ENCODE measurements at places on chromosomes 5 and 9. TPM values are rescaled to one million over a fixed set of nuclear protein-coding genes. Genes with fewer than 3 reads are reported as not detected.

The CCDC112 gene
- 14.0 TPM for total RNA-seq

The PCDHB14 gene
- total RNA-seq = 5.6 TPM

The SAXO1 gene
- total RNA-seq = not detected

The PANK3 gene
- 37.5 TPM for total RNA-seq

The ANKRD18A gene
- 0.16 TPM for total RNA-seq

DNA sequence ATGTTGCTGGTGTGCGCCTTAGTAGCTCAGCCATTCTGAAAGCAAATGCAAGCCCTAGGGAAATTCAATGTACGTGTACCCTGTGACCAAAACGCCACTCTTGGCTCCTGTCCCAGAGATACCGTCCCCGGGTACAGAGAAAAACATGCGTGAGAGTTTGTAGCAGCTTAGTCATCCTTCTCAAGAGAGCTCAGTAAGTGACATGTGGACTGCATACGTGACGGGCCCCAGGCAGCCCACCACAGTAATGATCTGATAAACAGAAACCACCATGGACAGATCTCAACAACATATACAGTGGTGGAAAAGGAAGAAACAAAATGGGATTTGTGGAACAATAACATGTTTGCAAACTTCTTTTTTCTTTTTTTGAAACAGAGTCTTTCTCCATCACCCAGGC is 45.1 kb downstream of the S1PR3 start:
- no peak overlapping the region for H3K4me3 ChIP-seq
- no peaks in the 10 kb centered on the region for H3K4me1 ChIP-seq
- H3K27ac ChIP-seq = no peak overlapping the region

- H3K4me1 ChIP-seq = no peaks in the 10 kb centered on the region
- ATAC-seq = no peak
- no peaks in the 10 kb centered on the region for H3K27me3 ChIP-seq
- H3K4me3 ChIP-seq = no peak overlapping the region
- H3K27ac ChIP-seq = no peak overlapping the region
- no peaks in the 10 kb centered on the region for H3K36me3 ChIP-seq
Observed at GRCh38 chr5:15020736-15021135, 149.2 kb upstream of the ANKH start.

GRCh38 chr9:107688728-107689127 is 199.2 kb upstream of the KLF4 start:
- no peak overlapping the region for H3K4me3 ChIP-seq
- ATAC-seq = no peak
- no peak overlapping the region for H3K27ac ChIP-seq
- no peaks in the 10 kb centered on the region for H3K27me3 ChIP-seq
- no peaks in the 10 kb centered on the region for H3K36me3 ChIP-seq

- ATAC-seq = no peak
- H3K27ac ChIP-seq = no peak overlapping the region
- no peaks in the 10 kb centered on the region for H3K27me3 ChIP-seq
- no peaks in the 10 kb centered on the region for H3K4me1 ChIP-seq
- no peaks in the 10 kb centered on the region for H3K36me3 ChIP-seq
Observed at GRCh38 chr5:38790891-38791290, 54.9 kb upstream of the OSMR start.

DNA sequence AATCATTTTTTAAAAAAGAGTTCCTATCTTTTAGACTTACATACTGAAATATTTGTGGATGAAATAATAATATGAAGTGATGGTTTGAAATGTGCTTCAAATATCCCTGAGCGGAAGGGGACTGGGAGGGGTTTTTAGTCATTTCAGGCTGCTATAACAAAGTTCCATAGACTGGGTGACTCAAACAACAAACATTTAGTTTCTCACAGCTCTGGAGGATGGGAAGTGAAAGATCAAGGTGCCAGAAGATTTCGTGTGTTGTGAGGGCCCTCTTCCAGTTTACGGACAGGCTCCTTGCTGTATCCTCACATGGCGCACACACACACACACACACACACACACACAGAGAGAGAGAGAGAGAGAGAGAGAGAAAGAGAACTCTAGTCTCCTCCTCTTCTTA is 27.1 kb upstream of the TEX10 start:
- H3K27me3 ChIP-seq = no peaks in the 10 kb centered on the region
- no peak overlapping the region for H3K4me3 ChIP-seq
- H3K36me3 ChIP-seq = no peaks in the 10 kb centered on the region
- no peak overlapping the region for H3K27ac ChIP-seq
- no peak for ATAC-seq

GRCh38 chr9:12183321-12183720 is 509.9 kb upstream of the TYRP1 start:
- H3K4me3 ChIP-seq = no peak overlapping the region
- no peak for ATAC-seq
- no peak overlapping the region for H3K27ac ChIP-seq
- no peaks in the 10 kb centered on the region for H3K4me1 ChIP-seq

- no peak overlapping the region for H3K27ac ChIP-seq
- no peaks in the 10 kb centered on the region for H3K4me1 ChIP-seq
- no peak overlapping the region for H3K4me3 ChIP-seq
- ATAC-seq = no peak
- no peaks in the 10 kb centered on the region for H3K36me3 ChIP-seq
Observed at GRCh38 chr5:350355-350754, 28.8 kb downstream of the AHRR start.

DNA sequence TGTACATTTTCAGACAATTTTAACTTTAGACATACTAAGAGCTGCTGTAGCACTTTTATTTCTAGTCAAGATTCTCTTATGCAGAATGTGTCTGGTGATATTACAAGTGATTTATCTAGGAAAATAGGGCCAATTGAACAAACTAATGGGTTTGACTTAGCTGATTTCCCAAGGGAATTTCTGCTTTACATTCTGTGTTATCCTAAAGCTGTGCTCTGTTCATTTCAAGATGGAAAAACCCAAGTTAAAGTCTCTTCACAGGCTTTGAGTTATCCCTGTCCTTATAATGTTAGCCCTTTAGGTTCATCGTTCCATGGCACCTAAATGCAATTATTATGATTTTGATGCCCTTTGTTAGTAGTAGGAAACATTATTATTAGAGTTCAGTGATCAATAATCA is 704.9 kb upstream of the CDH18 start:
- H3K4me1 ChIP-seq = no peaks in the 10 kb centered on the region
- H3K36me3 ChIP-seq = no peaks in the 10 kb centered on the region
- no peak overlapping the region for H3K27ac ChIP-seq
- no peak for ATAC-seq
- no peaks in the 10 kb centered on the region for H3K27me3 ChIP-seq

GRCh38 chr5:102866237-102866600 is 111.1 kb downstream of the PAM start:
- H3K36me3 ChIP-seq = no peaks in the 10 kb centered on the region
- no peaks in the 10 kb centered on the region for H3K27me3 ChIP-seq
- peak overlapping the region; percentile 64 for H3K4me3 ChIP-seq
- H3K27ac ChIP-seq = peak overlapping the region; percentile 93
- peak; percentile 3 for ATAC-seq

DNA sequence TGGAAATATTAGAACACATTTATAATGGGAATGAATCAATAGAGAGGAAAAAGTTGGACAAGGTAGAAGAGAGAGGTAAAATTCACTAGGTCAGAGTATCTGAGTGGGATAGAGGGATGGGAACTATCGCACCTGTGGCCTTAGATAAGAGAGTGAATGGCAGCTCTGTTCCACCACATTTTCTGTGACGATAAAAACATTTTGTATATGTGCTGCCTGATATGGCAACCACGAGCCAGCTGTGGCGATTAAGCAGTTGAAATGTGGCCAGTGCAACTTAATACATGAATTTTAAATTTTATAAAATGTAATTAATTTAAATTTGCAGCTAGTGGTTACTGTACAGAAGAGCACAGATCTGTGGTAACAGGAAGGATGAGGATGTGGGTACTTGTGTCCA is 46.7 kb downstream of the ZNF354A start:
- no peaks in the 10 kb centered on the region for H3K36me3 ChIP-seq
- no peak overlapping the region for H3K27ac ChIP-seq
- no peaks in the 10 kb centered on the region for H3K4me1 ChIP-seq
- ATAC-seq = no peak
- H3K4me3 ChIP-seq = no peak overlapping the region

DNA sequence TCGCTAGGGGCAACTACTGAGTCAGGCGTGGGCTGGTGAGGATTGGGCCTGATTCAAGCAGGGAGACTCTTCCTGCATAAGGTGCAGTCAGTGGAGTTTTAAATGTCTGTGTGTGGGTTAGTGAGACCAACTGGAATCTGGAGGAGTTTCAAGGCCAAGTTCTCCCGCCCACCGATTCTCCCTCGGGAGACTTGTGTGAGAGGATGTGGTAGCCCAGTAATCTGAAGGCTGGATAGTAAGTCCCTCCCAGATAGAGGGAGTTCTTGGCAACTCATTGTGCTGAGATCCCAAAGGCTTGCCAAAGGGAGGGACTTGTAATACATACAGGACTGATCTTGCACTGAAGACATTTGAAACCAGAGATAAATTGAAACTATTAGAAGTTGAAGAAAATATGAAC is 51.8 kb downstream of the WDR36 start:
- no peak for ATAC-seq
- H3K4me3 ChIP-seq = no peak overlapping the region
- H3K27me3 ChIP-seq = no peaks in the 10 kb centered on the region

DNA sequence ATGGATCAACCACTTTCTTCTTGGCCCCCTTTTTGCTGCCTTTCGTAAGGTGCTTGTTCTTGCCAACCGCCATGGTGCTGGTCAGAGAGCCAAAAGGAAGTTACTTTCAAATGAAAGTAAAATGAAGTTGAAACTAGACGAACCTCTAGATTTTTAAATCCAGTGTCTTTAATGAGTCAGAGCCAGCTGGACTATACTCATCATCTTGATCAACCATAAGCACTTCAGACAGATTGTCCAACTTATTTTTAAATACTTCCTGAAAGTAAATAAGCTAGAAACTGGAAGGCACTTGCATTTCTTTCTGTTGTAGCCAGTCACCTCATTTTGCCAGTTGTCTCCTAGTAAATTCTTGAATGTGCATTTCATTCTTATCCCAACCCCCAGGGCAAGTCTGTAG is 48.9 kb downstream of the JMY start:
- no peak overlapping the region for H3K27ac ChIP-seq
- ATAC-seq = no peak
- H3K4me1 ChIP-seq = no peaks in the 10 kb centered on the region
- no peaks in the 10 kb centered on the region for H3K27me3 ChIP-seq
- H3K36me3 ChIP-seq = peaks cover 29% of the 10 kb centered on the region

DNA sequence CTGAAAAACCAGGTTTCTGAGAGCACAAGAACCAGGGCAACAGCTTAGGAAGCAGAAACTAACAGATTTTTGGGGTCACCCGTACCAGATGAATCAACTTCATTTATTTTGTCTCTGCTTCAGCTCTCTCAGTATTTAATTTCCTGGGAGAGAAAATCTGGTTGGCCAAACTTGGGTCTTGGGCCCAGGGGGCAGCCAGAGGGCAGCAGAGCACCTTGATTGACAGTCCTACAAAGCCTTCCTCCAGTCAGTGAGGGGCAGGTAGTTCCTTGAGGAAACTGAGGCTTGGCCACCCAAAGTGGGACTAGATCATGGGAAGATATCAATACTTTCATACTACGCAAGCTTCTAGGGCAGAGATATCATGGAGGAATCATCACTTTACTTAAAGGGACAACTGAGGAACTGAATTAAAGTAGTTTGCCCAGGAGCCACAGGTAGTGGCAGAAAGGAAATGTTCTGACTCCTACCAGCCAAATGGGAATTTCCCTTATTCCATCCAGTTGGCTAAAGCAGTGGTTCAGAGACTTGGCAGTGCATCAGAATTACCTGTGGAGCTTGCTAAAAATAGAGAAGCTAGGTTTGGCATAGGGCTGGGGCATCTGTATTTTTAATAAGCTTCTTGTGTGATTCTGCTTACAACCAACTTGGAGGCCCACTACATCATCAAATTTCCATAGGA is 21.5 kb upstream of the ARHGAP26 start:
- H3K27me3 ChIP-seq = no peaks in the 10 kb centered on the region
- H3K36me3 ChIP-seq = no peaks in the 10 kb centered on the region
- peaks cover 49% of the 10 kb centered on the region for H3K4me1 ChIP-seq
- no peak overlapping the region for H3K27ac ChIP-seq
- H3K4me3 ChIP-seq = no peak overlapping the region

DNA sequence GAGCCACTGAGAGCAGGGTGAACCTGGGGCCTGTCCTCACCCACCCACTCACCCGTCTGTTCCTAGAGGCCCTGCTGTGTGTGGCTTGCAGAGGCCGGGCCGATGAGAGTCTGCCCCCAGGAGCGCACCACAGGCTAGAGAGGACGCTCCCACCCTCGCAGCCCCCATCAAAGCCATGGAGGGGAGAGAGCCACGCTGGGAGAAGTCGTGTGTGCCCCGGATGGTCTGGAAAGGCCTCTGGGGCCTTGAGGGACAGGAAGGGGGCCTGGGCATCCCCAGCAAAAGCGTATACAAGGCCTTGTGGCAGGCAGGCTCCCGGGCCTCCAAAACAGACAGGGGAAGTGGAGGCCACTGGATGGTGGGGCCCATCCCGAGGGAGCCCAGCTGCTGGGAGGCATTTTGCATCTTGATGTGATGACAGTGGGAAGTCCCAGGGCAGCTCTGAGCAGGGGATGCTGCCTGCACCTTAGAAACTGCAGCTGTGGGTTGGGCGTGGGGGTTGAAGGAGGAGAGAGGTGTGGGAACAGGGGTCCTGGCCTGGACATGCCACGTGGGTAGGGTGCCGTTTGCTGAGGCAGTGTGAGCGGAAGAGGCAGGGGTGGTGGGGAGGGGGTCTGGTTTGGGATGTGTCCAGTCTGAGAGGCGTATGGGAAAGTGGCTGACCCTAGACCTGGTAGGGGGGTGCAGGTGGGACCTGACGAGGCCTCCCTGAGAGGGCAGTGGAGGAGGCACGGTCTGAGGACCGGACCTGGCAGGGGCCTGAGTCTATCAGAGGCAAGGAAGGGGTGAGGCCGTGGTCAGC is 43.0 kb upstream of the NOTCH1 start:
- peaks cover 7% of the 10 kb centered on the region for H3K27me3 ChIP-seq
- H3K36me3 ChIP-seq = no peaks in the 10 kb centered on the region
- no peak for ATAC-seq
- H3K27ac ChIP-seq = peak overlapping the region; percentile 37
- H3K4me3 ChIP-seq = no peak overlapping the region

GRCh38 chr9:126222363-126222834 is 104.2 kb upstream of the MVB12B start:
- H3K4me3 ChIP-seq = no peak overlapping the region
- peaks cover 62% of the 10 kb centered on the region for H3K27me3 ChIP-seq
- no peaks in the 10 kb centered on the region for H3K4me1 ChIP-seq
- no peak overlapping the region for H3K27ac ChIP-seq
- H3K36me3 ChIP-seq = no peaks in the 10 kb centered on the region
- ATAC-seq = no peak

GRCh38 chr5:126961128-126961527 is 69.2 kb downstream of the MARCHF3 start:
- H3K4me1 ChIP-seq = no peaks in the 10 kb centered on the region
- H3K4me3 ChIP-seq = no peak overlapping the region
